ENCODE measurements at places on chromosomes 3 and 15.

DNA sequence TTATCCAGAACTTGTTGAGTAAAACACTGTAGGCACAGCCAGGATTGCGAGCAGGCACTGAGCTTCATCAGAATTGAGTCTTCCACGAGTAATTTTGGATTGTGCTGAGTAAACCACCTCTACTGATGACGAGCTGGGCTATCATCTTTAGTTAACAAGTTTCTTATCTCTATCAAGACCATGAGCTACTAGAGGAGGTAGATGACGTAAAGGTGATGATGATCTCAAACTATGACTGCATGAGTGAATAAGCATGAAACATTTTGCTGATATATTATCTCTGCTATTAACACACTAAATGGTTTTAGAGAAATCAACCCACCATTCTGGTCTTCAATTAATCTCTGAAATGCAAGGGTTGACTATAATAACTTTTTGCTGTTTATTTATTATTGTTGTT lies 506.0 kb downstream of the GBE1 start:
- no peak for DNase-seq

- no peak for DNase-seq
Measured at GRCh38 chr3:82082796-82083195, 321.4 kb upstream of the GBE1 start.

- DNase-seq = no peak
Measured at GRCh38 chr3:127622772-127623576, 6.0 kb upstream of the PODXL2 start.

- DNase-seq = no peak
Measured at GRCh38 chr3:17091910-17092582, 207.3 kb downstream of the PLCL2 start.

Data from stimulated activated CD8-positive, alpha-beta memory T cell treated with anti-CD3 and anti-CD28 coated beads, Interleukin-15, amount 100 ng/mL, for 48 hours (primary cell).